ENCODE measurements at places on chromosomes 12 and 14.

GRCh38 chr14:33516898-33517436, 433.9 kb downstream of the EGLN3 start:
- DNase-seq, result no peak

DNA sequence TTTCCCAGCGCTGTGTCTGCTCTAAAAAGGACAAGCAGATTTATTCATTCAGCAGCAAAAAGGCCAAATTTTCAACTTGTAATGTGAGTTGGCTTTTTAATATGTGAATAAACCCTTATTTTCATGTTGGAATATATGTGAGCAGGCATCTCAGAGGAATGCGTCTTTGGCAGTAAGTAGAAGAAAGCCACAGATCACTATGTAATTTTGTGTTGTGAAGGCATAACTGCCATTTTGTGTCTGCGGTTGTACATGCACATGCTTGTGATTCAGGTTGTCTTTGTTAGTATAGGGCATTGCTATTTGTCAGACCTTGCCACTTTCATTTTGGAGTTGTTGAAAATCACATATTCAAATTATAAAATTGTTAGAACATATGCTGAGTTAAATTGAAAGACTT, 398.8 kb upstream of the RGS6 start:
- DNase-seq, result no peak

GRCh38 chr12:112401054-112401453, 8.4 kb downstream of the RPL6 start:
- DNase-seq, result no peak

- no peak for DNase-seq
Measured at GRCh38 chr12:130226126-130226525, 63.9 kb downstream of the FZD10 start.

- DNase-seq, result no peak
Measured at GRCh38 chr12:28876196-28876798, 272.8 kb upstream of the FAR2 start.

DNA sequence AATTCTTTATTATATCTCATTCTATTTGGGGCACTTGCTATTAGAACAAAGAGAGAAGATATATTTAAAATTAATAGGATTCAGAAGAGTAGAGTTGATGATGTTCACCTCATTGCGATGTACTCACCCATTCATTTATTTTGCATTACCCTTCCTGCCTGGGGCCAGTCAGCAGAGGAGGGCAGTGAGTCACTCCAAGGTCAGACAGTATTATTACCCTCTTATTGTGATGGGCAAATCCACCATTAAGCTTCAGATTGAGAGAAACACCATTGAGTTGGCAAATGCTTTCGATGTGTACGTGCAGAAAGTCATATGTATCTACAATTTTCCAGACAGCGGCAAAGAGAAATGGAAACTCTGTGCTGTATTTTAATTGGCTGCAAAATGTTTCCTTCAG, 134.2 kb downstream of the BICD1 start:
- DNase-seq, result no peak

DNA sequence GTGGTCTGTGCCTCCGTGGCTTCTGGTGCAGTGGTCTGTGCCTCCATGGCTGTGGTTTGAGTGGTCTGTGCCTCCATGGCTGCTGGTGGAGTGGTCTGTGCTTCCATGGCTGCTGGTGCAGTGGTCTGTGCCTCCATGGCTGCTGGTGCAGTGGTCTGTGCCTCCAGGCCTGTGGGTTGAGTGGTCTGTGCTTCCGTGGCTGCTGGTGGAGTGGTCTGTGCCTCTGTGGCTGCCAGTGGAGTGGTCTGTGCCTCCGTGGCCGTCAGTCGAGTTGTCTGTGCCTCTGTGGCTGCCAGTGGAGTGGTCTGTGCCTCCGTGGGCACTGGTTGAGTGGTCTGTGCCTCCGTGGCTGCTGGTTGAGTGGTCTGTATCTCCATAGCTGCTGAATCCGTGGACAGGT, 10.1 kb downstream of the SELPLG start:
- no peak for DNase-seq

DNA sequence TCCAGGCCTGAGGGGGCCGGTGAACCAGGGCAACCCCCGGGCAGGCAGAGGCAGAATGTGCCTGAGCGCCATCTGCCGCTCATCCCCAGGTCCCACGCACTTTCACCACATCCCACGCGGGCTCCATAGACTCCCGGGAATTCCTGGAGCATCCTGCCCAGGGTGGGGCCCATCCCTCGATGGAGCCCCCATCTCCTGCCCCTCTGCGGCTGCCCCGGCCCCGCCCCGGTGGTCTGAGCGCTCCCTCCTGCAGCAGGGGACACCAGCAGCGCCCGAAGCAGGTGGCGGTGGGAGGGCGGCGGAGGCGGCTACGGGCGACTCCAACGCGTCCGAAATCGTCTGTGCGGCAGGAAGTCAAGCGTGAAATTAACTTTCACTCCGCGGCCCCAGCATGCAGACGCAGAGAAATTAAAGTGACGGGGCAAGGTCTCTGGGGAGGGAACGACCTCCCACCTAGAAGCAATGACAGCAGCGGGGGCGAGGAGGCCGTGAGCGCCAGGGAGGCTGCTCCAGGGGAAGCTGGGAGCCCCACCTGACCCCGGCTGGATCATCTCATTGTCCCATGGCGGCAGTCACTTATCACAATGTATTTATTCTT, 122.2 kb downstream of the NCOR2 start:
- peak; percentile 65 for DNase-seq

DNA sequence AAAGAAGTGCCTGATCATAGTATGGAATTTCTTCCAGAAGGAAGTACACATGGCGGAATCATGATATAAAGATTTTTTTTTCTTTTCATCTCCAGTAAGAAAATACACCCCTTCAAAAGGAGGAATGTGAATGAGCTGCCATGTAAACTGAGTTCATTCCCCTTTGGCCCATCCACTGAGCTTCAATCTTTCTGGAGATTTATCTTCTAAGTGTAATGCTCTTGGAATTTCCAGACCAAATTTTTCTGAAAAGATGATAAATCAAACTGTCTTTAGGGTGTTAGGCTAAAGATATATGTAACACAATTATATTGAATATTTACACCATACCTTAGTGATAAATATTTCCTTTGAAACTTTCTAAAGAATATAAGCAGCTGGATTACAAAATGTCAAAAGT, 5.2 kb downstream of the DCN start:
- DNase-seq, result no peak

- DNase-seq, result no peak
Measured at GRCh38 chr12:89862511-89863445, 154.1 kb upstream of the ATP2B1 start.

DNA sequence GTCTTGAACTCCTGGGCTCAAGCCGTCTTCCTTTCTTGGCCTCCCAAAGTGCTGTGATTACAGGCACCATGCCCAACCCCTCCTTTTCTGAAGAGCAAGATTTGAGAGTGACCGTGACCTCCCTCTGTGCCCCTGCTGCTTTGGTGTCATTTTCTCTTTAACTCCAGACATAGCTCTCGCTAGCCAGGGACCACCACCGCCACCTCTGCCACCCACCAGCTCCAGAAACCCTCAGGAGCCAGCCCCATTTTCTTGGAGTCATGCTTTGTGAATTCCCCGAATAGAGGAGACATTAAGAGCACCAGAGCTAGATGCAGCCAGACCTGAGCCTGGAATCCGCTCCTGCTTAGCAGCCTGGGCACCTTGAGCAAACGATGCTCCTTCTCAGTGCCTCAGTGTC, 18.2 kb downstream of the SDSL start:
- DNase-seq, result no peak

DNA sequence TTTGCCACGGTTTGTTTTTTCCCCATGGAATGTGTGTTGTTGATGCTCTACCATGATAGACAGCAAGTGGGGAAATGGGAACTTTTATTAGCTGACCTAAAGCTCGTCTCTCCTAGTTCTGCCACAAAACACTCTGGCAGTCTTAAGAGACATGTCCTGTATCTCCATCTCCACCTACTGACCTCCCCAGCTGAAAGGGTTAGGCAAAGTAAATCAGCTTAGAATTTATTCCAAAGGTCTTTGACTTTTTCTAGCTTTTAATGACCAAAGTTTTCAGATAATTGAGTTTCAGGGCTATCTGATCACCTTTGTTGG, 9.4 kb upstream of the ADIPOR2 start:
- no peak for DNase-seq

DNA sequence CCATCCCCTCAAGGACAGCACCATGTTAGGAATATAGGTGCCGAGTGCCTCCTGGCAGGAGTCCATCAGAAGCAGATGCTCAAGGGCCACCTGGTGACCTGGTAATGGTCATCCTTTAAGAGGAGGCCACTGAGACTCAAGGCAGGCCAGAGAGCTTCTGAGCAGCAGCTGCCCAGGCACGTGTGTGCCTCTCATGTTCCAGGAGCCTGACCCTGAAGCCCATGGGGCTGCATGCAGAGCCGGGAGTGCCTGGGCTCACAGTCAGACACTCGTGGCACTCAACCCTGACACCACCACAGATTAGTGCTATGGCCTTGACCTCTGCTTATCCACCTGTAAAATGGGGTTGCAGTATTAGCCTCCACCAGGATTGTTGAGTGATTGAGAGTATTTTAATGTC, 45.6 kb downstream of the C14orf132 start:
- DNase-seq, result no peak

DNA sequence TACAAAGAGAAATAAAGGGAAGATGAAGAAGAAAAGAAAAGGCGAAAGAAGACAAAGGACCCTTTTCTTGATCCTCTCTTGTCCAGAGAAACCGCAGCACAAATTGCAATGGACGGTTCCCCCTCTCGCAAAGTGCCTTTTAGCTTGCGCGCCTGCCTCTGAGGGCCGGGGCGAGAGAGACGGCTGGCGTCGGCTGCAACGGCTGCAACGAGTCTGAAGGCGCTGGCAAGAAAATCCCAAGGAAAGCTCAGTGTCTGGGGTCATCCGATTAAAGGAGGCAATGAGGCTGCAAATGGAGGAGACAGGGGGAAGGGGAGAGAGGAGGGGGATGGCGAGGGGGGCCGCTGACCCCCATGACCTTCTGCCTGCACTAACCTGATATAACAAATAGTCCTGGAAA, 671.5 kb downstream of the MED13L start:
- no peak for DNase-seq

DNA sequence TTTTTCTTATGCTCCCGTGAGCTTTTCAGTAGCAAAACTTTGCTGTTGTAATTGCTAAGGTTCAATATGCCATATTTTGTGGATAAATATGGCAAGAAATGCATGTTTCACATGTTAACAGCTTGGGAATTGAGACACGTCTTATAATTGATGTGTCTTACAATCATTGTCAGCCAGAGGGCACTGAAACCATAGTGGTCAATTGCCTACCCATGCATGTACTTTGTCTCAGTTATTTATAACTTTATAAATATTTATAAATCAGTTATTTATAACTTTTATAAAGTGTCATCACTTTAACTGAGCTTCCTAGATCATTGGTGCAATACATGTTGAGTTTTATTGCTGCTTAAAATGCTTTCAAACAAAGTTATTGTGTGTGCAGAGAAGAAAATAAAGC, 82.0 kb downstream of the CATSPERB start:
- no peak for DNase-seq

GRCh38 chr12:74890237-74890599, 319.4 kb downstream of the KCNC2 start:
- DNase-seq, result no peak

DNA sequence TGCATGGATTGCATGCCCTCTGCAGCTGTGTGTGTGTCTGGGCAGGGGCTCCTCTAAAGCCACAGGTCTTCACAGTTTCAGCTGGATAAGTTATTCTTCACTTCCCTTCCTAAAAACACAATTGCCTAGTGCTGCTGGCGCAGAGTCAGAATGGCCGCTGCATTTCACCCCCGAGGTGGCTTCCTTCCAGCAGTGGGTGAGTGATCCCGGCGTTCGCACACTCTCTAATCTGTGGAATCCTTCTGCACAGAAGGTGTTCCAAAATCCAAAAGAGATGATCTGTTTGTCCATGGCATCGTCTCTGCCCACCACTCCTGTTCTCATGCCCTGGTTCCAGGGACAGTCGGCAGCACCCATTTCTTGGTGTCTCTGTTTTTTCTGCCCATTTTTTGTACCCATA, 340.7 kb downstream of the DPF3 start:
- no peak for DNase-seq

GRCh38 chr12:14567351-14568162, at the start of gene PLBD1:
PLBD1 (minus strand) TSS chr12:14567883; CDS start chr12:14567696, 187 bp downstream.
- DNase-seq, result peak; percentile 51

- no peak for DNase-seq
Measured at GRCh38 chr12:2352203-2352602, 299.4 kb downstream of the CACNA1C start.

GRCh38 chr12:104555648-104556047, 98.9 kb downstream of the CHST11 start:
- no peak for DNase-seq

- DNase-seq, result no peak
Measured at GRCh38 chr12:77131977-77132490, 66.7 kb upstream of the E2F7 start.

DNA sequence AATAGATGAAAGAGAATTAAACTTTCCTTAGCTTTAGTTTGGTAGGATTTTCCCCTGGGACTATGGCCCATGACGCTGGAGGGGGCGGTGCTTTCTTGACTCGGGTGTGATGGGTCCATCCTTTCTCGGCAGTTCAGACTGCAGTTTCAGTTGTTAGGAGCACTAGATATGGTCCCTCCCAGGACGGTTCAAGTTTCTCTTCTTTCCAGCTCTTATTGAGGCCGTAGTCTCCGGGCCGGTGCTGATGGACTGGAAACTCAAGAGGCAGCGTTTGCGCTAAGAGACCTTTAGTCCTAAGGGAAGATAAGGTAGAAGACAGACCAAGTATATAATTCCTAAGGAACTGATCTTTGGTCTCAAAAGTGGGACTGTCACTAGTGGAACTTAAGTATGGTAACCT, 111.2 kb downstream of the RIN3 start:
- no peak for DNase-seq

DNA sequence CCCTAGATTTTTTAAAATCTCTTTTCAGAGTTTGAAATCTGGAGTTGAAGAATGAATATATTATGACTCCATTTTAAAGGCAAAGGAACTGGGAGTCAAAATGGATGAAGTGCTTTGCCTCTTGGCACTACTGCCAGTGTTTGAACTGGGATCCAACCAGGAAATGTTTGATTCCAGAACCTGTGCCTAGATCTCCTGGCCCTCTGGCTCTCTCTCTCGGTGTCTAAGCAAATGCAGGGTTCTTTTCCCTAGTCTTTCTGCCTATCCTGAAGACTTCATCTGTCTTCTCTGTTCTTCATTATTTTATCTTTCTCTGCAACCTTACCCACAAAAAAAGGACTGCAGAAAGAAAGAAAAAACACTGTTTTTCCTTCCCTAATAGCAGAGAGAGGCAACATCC, 17.0 kb downstream of the BTG1 start:
- no peak for DNase-seq

DNA sequence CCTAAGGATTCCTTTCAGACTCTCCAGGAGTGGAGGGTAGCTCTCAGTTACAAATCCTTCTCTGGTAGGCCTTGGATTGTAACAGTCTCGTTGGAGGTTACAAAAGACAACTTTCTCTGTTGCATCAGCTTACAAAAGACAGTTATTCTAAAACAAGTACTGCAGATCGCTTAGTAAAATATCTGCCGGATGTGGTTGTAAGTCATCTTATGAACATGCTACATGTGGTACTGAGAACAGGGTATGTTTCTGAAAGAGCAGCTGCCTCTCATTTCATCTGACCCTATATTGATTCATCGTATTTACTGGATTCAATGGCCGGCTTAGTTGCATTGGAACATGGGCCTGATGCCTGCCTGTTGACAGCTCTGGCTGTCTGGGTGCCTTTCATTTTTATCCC, 157.4 kb downstream of the PTCSC3 start:
- DNase-seq, result no peak

GRCh38 chr14:91126761-91127160, 12.9 kb downstream of the DGLUCY start:
- DNase-seq, result no peak
